ENCODE measurements at places on chromosomes 2 and 18.
A peak's percentile ranks its signal among the peaks of the same experiment; 100 is the strongest.

GRCh38 chr18:50143886-50144285 lies 51.1 kb downstream of the MYO5B start:
- H3K4me1 ChIP-seq, result no peaks in the 10 kb centered on the region
- H3K4me3 ChIP-seq, result no peak overlapping the region
- no peak for DNase-seq
- H3K27me3 ChIP-seq, result no peaks in the 10 kb centered on the region
- H3K27ac ChIP-seq, result no peak overlapping the region
- H3K36me3 ChIP-seq, result no peaks in the 10 kb centered on the region

DNA sequence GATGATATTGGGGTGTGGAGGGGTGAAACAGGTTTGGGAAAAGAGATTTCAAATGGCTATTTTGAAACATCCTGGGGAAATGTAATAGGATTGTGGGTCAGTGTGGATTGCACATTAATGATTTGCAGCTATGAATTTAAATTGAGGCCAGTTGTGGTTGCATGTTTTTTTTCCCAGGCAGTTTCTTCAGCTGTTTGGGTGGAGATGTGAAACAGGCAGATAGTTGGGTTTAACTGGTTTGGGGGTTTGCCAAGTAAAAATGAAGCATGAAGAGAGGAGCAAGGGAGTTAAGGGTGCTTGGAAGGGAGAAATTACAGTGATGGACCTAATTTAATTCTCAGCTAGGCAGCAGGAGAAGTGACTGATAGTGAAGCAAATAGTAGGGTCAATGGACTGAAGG lies 16.8 kb downstream of the GPD2 start:
- no peak for DNase-seq
- H3K4me1 ChIP-seq, result no peaks in the 10 kb centered on the region
- H3K27me3 ChIP-seq, result no peaks in the 10 kb centered on the region
- H3K4me3 ChIP-seq, result no peak overlapping the region

- H3K27me3 ChIP-seq, result no peaks in the 10 kb centered on the region
- no peak overlapping the region for H3K27ac ChIP-seq
- H3K4me3 ChIP-seq, result no peak overlapping the region
- peaks cover 4% of the 10 kb centered on the region for H3K36me3 ChIP-seq
- H3K4me1 ChIP-seq, result no peaks in the 10 kb centered on the region
- DNase-seq, result no peak
These were observed 56.8 kb upstream of the TTN start for GRCh38 chr2:178863856-178864620.

DNA sequence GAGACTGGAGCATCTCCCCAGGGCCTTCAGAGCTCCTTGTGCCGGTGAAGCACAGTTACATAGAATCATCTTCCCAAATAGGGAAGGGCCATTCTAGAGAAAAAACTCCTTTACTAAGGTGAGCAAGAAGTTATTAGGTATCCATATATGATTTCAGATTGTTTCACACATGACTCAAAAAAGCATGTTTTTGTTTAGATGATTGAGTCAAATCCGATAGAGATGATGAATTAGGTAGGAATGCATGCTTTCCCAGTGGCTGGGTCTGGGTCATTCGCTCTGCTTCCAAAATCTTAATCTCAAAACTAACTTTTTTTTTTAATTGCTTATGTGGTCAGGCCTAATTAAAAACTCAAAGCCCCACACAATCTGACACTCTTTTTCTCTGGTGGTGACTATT lies 3.8 kb downstream of the NT5C1B start:
- H3K36me3 ChIP-seq, result no peaks in the 10 kb centered on the region
- no peak for DNase-seq
- no peaks in the 10 kb centered on the region for H3K4me1 ChIP-seq

GRCh38 chr2:39490586-39490985 lies 53.5 kb upstream of the MAP4K3 start:
- no peaks in the 10 kb centered on the region for H3K4me1 ChIP-seq
- H3K4me3 ChIP-seq, result no peak overlapping the region
- H3K27ac ChIP-seq, result no peak overlapping the region
- no peaks in the 10 kb centered on the region for H3K27me3 ChIP-seq

- H3K4me1 ChIP-seq, result peaks cover 40% of the 10 kb centered on the region
- H3K4me3 ChIP-seq, result no peak overlapping the region
- H3K27ac ChIP-seq, result peak overlapping the region; percentile 9
- H3K36me3 ChIP-seq, result no peaks in the 10 kb centered on the region
These were observed 313.4 kb downstream of the LPIN1 start for GRCh38 chr2:12059616-12060441.

Measured in CD8-positive, alpha-beta memory T cell (primary cell).